Fibroblast of pulmonary artery (primary cell): ENCODE measurements at places on chromosomes 2 and 18.

- DNase-seq = no peak
Observed at GRCh38 chr2:26847655-26848335, at the start of gene DPYSL5. Gene DPYSL5, plus strand, starts transcription at chr2:26848132. Its CDS starts 50,368 bp downstream, at chr2:26898500.

DNA sequence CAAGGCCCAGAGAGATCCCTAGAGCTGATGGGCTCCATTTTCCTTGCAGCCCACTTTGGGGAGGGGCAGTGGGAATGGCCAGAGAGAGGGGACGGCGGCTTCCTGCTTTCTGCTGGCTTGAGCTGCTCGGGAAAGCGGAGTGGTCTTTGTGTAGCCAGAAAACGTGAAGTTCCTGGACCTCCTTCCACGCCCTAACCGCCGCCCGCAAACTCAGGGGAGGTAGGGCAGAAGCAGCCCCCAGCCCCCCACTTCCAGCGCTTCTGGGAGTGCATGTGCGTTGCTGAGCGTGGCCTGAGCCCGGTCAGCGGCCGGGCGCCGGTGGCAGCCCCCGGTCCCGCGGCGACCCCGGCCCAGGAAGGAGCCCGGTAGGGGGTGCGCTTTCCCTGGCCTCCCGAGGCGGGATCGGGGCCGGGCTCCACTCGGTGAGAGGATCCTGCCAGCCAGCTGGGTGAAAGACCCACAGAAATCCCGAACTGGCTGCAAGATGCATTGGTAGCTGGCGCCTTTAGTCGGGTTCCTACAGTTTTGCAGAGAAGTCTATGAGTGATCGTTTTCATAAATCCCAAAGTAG, 25.3 kb upstream of the BOD1L2 start:
- no peak for DNase-seq

DNA sequence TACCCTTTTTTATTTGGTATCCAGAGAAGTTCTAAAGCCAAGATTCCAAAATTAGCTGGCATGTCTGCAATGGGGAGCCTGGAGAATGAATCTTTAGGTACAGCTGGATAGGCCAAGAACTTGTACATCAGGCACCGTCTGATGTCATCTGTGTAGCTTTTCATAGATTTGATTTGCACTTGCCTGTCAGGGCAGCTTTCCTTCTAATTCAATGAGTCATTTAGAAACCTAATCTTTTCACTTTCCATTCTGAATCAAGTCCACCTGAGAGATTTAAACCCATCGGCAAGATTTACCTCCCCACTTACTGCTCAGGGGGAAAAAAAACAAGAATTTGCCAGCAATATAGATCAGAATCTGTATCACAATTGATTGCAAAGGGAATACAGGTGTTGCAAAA, 60.9 kb upstream of the ACAA2 start:
- no peak for DNase-seq

DNA sequence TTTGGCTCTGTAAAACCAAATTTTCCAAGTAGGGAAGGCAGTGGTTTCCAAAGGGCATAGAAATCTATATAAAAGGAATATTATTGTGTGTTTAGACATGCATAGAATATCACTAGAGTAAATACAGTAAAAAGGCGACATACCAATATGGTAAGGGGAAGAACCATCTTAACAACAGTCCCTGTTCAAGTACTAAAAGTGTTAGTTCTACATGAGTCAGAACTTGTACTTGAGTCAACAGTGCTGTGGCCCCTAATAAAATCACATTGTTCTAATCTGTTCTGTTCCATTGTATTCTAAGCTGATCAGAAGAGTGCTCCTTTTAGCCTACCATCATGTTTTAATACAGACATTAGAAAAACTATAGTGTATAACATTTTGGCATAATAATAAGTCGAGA, 36.1 kb upstream of the TNFRSF11A start:
- no peak for DNase-seq

GRCh38 chr18:14975431-14975830, 227.5 kb downstream of the ANKRD30B start:
- no peak for DNase-seq

GRCh38 chr2:143807671-143808070, 678.5 kb downstream of the ARHGAP15 start:
- peak; percentile 36 for DNase-seq

DNA sequence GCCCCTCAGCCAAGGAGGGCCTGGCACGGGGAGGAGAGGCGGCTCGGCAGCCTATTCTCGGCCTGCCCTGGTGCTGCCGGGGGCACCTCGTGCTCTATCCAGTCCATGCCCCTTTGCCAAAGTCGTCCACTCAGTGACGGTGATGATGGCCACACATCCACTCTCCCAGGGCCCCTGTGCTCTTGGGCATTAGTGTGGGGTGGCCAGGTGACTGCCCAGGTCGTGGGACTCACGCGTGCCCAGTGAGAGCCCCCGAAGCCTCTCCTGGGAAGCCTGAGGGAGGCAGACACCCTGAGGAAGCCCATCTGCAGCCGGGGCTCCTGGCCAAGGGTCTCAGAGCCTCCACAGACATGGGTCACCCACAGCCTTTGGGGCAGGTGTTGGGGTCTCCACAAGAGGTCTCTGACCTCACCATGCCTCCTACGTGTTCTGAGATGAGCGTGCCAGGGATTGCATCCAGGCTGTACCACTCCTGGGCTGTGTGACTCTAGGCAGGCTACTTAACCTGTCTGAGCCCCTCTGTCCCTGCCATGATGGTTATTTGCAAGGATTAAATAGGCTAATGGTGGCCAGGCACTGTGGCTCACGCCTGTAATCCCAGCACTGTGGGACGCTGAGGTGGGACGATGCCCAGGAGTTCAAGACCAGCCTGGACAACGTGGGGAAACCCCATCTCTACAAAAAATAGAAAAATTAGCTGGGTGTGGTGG, 12.9 kb downstream of the RAMP1 start:
- no peak for DNase-seq

DNA sequence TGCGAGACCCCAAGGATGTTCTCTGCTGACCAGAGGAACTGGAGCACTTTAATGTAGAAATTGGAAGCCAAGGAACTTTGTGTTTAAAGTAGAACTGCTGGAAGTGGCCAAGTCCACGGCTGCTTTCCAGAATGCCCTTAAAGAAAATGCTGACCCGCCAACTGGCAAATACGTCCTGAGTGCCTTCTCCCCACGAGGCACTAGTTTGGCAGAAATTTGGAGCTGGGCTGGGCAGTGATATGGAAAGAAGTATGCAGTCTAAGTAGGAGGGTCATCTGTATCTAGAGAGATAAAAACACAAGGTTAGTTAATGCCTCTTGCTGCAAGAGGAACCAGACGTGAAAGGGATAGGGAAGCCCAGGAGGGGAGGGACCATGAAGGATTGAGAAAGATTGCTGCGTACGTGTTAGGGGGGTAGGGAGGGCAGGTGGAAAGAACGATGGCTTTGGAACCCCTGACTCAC, 59.3 kb upstream of the RFX8 start:
- no peak for DNase-seq

- no peak for DNase-seq
Observed at GRCh38 chr2:159558479-159558878, 57.9 kb downstream of the BAZ2B start.

DNA sequence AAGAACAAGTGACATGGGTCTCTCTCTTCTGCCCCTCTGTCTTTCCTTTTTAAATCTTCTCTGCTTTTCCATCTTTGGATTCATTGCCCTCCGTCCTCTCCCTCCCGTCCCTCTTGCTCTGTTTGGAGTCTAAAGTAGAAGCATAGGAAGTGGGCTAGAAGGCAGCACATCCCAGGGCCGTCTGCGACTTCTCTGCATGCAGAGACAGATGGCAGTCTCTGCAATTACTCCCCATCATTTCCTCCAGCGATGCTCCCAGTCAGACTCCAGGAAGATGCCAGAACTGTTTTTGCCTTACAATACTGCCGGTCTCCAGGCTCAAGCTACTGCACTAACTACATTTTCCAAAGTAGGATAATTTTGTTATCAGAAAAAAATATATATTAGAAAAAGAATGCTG, 35.2 kb upstream of the LPIN2 start:
- no peak for DNase-seq

- no peak for DNase-seq
Observed at GRCh38 chr2:122639176-122639575, 883.7 kb downstream of the TSN start.

DNA sequence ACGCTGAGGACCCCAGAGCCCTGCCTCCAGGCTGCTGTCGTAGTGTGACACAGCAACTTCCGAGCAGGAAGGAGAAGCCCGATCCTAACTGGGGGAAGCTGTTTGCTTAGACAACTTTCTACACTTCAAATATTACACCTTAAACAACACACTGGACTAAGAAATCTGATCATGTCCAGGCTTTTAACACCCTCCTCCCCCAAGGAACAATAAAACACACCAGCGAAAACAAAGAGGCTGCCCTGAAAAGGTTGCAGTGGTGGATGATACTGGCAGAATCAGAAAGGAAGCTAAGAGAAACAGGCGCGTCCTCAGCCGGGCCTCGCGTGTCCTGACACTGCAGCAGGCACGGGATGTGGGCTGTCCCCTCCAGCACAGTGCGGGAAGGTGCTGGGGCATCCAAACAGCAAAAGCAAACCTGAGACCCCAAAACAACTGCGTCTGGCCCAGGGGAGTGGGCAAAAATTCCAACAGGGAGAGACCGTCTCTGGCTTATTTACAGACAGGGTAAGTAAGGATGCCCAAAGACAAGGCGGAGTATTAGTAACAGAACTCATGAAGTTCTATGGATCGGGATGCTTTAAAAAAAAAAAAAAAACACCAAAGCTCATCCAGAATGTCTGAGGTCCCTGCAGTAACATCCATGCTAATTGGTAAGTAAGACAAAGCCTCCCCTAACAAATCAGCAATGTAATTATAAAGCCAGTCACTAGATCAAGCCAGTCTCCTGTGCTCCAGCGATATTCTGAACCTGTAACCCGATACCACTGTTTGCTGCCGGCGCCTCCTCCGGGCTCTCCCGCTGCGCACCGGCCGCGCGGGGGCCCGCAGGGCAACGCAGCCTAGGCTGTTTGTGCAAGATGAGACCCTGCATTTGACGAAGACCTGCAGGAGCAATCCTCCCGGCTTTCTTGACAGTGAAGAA, 9.0 kb downstream of the SERTAD2 start:
- DNase-seq = peak; percentile 88

DNA sequence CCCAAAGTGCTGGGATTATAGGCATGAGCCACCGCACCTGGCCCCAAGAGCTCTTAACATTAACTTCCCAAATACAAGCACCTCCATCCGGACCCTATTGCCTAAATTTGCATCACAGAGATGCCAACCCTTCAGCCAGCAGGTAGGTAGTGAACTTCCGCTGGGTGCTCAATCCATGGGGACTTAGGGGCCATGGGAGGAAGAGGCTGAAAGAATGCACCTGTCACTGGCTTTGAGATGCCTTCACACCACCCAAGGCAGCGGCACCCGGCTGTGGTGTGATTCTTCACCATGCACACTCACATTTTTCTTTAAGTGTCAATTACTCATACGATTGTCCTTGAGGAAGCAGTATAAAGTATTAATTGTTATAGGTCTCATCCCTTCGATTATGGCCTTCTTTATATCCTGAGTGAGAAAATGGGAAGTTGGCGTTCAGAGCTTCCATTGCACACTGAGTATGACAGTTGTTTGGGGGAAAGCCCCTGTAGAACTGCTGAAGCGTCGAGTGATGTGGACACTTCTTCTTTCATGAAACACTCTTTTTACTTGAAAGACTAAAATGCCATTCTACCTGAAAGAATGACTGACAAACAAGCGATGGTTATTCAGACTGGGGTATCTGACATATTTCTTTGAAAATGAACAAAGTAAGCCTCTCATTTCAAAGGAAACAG, 51.8 kb upstream of the BIN1 start:
- no peak for DNase-seq

DNA sequence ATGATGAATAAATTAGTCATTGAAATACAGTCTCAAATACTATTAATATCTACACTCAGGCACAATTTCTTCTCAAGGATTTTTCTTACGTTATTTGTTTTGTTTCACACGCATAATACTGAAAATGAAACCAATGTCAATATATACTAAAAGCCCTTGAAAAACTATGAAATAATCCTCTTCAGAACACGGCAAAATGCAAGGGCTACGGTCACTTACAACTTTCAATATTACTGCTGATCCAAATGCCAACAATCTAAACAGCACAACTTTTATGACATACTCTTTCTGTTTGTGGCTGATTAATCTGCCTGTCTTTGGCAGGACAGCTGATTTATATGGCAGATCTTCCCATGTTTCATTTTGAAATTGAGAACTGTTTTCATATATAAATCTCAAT, 68.3 kb downstream of the LRPPRC start:
- DNase-seq = no peak

DNA sequence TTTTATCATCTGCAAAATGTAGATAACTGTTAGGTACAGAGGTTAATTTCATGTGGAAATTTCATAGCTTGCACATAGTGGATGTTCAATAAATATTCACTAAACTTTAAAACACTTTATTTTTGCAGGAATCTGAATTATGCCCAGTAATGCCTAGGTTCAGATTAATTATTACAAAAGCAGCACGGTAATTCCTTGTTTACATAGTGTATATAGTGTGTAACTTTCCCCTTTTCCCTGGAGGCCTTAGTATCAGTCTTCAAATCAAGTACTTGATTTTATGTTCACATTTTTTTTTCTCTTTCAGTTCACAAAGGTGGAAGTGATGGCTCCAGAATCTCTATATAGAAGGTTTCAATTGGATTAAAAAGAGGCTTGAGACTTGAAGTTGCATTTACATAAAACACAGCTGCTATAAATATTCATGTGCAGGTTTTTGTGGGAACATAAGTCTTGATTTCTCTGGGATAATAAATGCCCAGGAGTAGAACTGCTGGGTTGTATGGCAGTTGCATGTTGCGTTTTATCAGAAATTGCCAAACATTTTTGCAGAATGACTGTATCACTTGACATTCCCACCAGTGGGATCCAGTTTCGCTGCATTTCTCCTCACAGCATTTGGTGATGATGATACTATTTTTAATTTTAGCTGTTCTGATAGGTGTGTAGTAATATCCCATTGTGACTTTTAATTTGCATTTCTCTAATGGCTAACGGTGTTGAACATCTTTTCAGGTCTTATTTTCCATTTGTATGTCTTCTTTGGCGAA, 27.6 kb upstream of the LGALSL start:
- DNase-seq = peak; percentile 33

DNA sequence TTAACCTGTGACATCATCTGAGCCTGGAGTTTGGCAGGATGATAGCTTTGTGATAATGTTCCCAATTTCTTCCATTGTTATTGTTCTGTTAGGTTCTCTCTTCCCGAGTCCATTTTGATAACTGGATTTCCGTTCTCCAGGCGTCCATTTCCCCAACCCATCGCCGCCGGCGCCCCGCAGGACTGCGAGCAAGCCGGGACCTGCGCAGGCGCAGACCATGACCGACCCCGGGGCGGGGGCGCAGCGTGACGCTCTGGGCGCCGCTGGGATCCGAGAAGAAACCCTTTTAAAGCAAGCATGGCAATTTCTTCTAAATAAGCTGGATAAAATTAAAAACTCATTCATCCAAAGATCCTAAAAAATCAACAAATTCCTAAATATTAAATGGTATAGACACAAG, at the start of gene SLC25A52:
Gene SLC25A52 (minus strand): TSS at position 186 of the 400 bp plus-strand sequence. CDS start 219 bp downstream, outside the sequence.
- DNase-seq = no peak

DNA sequence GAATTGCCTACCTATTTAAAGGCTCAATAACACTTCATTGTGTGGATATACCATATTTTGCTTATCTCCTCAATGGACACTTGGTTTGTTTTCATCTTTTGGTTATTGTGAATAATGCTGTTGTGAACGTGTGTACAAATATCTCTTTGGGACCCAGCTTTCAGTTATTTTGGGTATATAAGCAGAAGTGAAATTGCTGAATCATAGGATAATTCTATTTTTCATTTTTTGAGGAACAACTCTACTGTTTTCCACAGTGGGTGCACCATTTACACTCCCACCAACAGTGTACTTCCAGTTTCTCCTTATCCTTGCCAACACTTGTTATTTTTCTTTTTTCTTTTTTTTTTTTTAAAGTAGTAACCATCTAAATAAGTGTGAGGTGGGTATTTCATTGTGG, 29.0 kb downstream of the PTPN4 start:
- no peak for DNase-seq

GRCh38 chr2:231393149-231394131, 2.1 kb upstream of the B3GNT7 start:
- DNase-seq = no peak
